HCEC 1CT (cell line): ENCODE measurements at places on chromosomes 3 and 15.

DNA sequence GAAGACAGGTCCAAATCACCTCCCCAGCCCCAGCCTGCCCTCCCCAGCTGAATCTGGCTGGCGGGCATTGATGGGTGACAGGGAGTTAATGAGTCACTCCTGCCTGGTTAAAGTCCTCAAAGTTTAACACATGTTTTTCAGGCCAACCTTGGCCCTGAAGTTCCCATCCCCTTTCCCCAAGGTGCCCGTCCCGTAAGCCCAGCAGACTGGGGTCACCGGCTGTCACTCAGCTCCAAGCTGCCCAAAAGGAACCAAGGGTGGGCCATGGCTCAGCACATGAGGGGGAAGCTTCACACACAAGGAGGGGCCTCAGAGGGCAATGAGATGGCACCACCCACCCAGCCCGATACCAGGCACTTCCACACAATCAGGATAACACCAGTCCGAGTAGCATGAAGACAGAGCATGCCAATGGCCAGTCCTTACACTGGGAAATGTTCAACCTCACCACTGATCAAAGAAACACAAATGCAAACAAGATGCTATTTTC, 10.2 kb upstream of the KLF15 start:
- DNase-seq: no peak

DNA sequence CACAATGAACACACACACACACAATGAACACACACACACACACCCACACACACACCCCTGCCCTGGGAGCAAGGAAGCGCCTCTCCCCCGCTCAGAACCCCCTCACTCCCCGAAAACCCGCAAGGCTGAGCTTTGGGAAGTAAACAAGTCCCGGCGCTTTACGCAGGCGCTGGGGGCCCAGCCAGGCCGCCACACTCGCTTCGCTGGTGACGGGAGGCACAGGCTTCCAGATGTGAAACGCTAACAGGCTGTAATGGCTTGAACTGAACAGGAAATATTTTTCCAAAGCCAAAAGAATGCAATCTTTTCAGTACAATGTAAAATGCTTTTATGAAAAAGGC, 122.7 kb upstream of the IGF1R start:
- no peak for DNase-seq

DNA sequence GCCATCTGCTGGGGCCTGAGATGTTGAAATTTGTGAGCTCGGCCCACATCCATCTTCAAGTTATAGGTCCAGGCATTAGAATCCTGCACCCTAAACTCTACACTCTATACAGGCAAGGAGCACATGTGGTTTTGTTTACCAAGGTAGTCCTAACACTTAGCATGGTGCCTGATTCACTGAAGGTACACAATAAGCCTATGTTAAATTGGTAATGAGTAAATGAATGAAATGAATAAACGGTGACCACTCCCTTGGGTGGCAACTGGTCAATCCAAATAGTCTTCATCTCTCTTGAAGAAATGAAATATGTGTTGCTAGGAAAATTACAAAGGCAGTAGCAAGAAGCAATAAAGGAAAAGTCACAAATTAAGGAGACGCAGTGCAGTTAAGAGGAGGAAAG, 359.3 kb upstream of the UBE2E2 start:
- no peak for DNase-seq

- DNase-seq: no peak
Measured at GRCh38 chr3:128263946-128264345, 110.7 kb downstream of the EEFSEC start.

DNA sequence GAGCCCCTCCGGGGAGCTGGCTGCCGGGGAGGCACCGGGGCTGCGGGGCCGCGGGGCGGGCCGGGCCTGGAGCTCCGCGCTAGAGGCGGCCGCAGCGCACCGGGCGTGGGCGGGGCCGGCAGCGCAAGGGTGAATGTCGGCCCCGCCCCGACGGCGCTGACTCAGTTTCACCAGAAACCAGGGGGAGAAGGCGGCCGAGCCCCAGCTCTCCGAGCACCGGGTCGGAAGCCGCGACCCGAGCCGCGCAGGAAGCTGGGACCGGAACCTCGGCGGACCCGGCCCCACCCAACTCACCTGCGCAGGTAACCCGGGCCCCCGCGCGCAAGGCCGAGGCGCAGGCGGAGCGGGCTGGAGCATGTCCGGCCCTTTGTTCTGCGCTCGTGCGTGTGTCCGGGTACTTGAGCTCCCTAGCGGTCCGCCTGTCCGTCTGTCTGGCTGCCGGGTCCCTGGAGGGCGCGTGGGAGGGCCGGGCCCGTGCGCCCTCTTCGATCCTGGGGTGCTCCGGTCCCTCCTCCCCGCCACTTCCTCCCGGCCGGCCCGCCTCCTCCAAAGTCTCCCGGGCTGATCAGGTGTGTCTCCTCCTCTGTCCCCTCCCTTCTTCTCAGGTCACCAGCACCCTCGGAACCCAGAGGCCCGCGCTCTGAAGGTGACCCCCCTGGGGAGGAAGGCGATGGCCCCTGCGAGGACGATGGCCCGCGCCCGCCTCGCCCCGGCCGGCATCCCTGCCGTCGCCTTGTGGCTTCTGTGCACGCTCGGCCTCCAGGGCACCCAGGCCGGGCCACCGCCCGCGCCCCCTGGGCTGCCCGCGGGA, at the start of gene SPINT1:
Gene SPINT1 (plus strand): TSS at position 164 of the 811 bp plus-strand sequence. CDS start 507 bp downstream, at position 671.
- no peak for DNase-seq

DNA sequence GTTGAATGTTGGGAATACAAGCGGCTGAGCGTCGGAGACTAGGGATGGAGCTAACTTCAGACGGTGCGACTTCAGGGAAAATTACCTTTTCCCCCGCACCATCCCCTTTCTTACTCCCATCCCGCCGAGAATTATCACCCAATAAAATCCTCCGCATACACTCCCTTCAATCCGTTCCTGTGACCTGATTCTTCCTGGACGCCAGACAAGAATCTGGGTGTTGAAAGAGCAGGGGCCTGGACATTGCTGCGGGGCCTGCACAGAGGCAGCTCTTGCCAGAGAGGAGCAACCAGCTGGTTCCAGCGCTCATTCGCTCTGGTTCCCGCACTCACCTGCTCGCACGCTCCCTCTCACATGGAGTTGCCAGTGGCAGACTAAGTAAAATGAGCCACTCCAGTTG, 241.9 kb downstream of the ALCAM start:
- no peak for DNase-seq

- DNase-seq: no peak
Measured at GRCh38 chr3:128278130-128278529, 124.8 kb downstream of the EEFSEC start.

- peak; percentile 81 for DNase-seq
Measured at GRCh38 chr15:48559285-48559684, 86.2 kb downstream of the FBN1 start.

GRCh38 chr3:43704697-43705096, 14.0 kb downstream of the ABHD5 start:
- no peak for DNase-seq

GRCh38 chr15:97153356-97153965, 807.0 kb upstream of the ARRDC4 start:
- no peak for DNase-seq

- DNase-seq: no peak
Measured at GRCh38 chr15:62850318-62850717, 192.2 kb upstream of the TPM1 start.

GRCh38 chr3:123397050-123397590, 51.8 kb downstream of the ADCY5 start:
- DNase-seq: no peak

DNA sequence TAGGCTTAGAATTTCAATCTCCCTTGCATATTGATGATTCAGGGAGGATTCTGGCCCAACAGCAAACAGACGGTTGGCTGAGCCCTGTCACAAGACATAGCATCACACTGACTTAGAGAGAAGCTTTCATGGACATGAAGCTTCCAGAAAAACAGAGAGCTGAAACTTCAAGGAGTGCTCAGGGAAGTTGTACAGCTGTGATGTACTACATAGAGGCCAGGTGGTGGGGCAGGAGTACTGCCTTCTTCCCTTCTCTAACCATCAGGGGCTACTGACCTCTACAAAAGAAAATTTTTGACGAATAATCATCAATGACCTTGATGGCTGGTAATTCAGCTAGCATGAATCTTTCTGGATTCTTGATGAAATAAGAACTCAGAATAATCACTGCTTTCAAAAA, 378.5 kb downstream of the ERC2 start:
- DNase-seq: no peak

GRCh38 chr3:173886-174285, 22.7 kb upstream of the CHL1 start:
- no peak for DNase-seq

DNA sequence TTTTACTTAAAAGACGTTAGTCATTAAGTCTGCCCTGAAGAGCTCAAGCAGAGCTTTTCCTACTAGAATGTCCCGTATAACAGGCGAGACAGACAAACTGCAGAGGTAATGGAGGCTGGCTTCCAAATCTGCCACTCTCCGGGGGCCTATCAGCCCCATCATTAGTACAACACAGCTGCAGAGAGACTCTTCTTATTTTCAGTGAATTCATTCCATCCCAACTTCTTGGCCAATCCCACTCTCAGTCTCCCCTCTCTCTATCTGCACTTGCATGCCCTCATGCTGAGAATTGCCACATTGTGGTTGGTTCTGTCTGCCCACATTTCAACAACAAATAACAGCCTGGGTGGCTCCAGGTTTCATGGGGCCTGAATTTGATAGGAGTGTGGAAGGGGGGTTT, 412.7 kb downstream of the ERC2 start:
- no peak for DNase-seq

GRCh38 chr15:66231394-66232266, 21.9 kb downstream of the MEGF11 start:
- DNase-seq: peak; percentile 9

GRCh38 chr15:101615414-101615985, 36.7 kb downstream of the TM2D3 start:
- DNase-seq: no peak

- DNase-seq: no peak
Measured at GRCh38 chr3:70554170-70554569, 241.7 kb upstream of the MDFIC2 start.

- no peak for DNase-seq
Measured at GRCh38 chr3:170759511-170760173, 110.4 kb downstream of the RPL22L1 start.

DNA sequence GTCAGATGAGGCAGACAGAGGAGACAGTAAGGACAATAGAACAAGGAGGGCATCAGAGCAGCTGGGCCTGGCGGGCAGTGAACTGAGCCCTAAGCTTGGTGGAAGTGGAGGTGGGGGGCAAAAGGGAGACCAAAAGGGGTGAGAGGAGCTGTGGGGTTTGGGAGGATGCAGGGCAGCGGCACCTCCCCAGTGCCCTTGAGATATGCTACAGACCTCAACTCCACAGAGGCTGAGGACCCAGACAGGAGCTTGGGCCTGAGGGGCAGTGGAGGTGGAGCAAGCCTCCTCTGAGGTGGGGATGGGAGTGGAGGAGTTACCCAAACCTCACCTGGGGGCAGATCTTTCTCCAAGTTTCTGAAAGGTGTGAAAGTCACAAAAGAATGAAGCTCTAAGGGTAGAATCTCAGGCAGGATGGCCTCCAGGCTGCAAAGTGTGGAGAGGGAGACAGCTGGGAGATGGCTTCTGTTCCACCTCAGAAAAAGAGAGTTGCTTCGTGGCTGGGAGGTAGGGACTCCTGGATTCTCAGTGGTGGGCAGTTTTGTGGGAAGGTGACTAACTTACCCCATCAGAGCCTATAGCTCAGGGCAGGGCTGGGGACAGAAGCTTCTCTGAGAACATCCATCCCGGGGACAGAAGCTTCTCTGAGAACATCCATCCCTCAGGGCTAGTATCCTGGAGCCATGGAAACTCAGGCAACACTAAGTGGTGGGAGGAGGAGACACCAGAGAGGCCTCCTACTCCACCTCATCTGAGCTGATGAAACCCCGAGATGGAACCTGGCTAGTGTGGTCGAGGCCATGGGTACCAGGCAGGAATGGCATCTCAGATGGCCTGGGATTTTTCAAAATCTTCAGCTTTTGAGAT, 2.3 kb upstream of the CLK3 start:
- DNase-seq: no peak

DNA sequence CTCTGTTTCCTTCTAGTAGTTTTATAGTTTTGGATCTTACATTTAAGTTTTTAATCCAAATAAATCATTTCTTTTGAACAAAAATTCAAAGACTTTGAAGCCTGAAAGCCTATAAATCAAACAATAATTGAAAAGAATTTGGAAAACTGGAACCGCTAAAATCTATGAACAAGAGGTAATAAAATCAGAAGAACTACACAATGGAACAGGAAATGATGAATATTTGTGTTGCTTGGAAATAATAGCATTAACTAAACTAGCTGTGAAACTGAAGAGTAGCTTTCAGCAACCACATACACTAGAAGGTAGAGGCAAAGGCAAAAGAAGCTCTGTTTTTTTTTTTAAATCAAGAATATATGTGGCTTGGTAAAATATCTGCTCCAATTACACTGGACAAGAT, 147.9 kb upstream of the ABI3BP start:
- DNase-seq: no peak

DNA sequence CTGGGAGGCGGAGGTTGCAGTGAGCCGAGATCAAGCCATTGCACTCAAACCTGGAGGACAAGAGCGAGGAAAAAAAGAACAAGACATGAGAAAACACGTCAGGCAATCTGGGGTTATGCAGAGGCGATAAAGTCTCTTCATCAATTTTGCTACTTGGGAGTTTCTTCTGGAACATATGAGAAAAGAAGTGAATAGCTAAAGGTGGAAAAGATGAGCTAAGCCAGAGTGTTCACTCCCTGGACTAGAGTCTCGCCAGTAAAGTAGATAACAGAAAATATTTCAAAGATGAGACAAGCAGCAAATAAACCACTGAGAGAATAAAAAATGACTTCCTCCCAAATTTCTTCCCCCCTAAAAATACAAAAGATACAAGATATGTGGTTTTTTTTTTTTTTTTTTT, 188.4 kb upstream of the HES1 start:
- DNase-seq: no peak

GRCh38 chr3:55661571-55661970, 174.5 kb upstream of the WNT5A start:
- DNase-seq: no peak

DNA sequence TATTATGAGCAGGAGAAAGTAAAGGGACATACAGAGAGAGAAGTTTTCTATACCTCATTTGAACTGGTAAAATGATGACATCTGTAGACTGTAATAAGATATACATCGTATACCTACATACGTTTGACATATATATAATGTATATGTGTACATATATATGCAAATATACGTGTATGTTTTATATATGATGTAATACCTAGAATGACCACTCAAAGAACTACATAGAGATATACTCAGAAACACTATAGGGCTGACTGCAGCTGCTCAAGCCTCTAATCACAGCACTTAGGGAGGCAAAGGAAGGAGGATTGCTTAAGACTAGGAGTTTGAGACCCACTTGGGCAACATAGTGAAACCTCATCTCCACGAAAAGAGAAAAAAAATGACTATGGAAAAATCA, 48.5 kb upstream of the MCTP2 start:
- DNase-seq: no peak

DNA sequence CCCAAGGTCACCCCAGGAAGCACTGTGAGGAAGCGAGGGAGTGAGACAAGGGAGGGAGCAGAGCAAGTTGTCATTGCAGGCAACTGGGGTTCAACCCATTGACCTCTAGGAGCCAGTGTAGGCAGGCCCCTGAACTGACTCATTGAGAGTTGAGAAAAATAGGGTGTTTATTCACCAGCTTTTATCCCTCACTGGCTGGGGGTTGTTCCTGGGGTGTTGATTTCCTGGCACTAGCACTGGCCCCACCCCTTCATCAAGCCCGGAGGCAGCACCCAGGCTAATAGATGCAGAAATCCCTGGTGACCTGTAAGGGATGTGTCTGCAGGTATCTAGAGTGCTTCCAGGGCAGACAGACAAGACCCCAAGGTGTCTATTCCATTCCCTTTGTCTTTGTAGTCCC, 183.9 kb downstream of the ARRDC4 start:
- no peak for DNase-seq

- peak; percentile 22 for DNase-seq
Measured at GRCh38 chr15:49331951-49332350, 91.1 kb upstream of the FGF7 start.

- no peak for DNase-seq
Measured at GRCh38 chr3:128319107-128319506, 147.6 kb downstream of the DNAJB8 start.
